Fibroblast of villous mesenchyme (primary cell): ENCODE measurements at places on chromosomes 7 and 10. TPM values are rescaled to one million over a fixed set of nuclear protein-coding genes. Genes with fewer than 3 reads are reported as not detected.

The HOXA3 gene
- 9.3 and 11.7 TPM in 2 replicates for total RNA-seq

The CALCR gene
- under 0.01 TPM in 1 of 2 replicates, not detected in the other for total RNA-seq

The TMEM273 gene
- total RNA-seq: not detected in 2 replicates

The NPY4R2 gene
- not detected in 2 replicates for total RNA-seq

The IFIT1 gene
- total RNA-seq: 32.9 and 70.8 TPM in 2 replicates

The GIMAP2 gene
- under 0.01 and 2.6 TPM in 2 replicates for total RNA-seq

The PAX4 gene
- not detected in 2 replicates for total RNA-seq

The FGL2 gene
- 0.86 and 0.97 TPM in 2 replicates for total RNA-seq

The PDE6C gene
- not detected in 2 replicates for total RNA-seq

The TUBAL3 gene
- not detected in 2 replicates for total RNA-seq

The CPXM2 gene
- 0.32 TPM in 1 of 2 replicates, not detected in the other for total RNA-seq

The PILRB gene
- 10.0 and 11.7 TPM in 2 replicates for total RNA-seq

The PDE1C gene
- 4.7 and 6.8 TPM in 2 replicates for total RNA-seq

The TEX36 gene
- total RNA-seq: not detected in 2 replicates

The EVX1 gene
- total RNA-seq: not detected in 2 replicates

The SLC25A13 gene
- total RNA-seq: 22.5 and 43.2 TPM in 2 replicates

The ATP6V0E2 gene
- total RNA-seq: 11.2 and 13.9 TPM in 2 replicates

The STEAP2 gene
- total RNA-seq: 4.5 and 8.6 TPM in 2 replicates

The C10orf95 gene
- total RNA-seq: not detected in 2 replicates

The ZNF736 gene
- total RNA-seq: 7.4 and 8.6 TPM in 2 replicates

The PMPCB gene
- total RNA-seq: 45.4 and 53.5 TPM in 2 replicates

The ITGB8 gene
- 6.4 and 13.0 TPM in 2 replicates for total RNA-seq

The WEE2 gene
- total RNA-seq: 0.32 TPM in 1 of 2 replicates, not detected in the other

The FAM13C gene
- 0.43 and 2.3 TPM in 2 replicates for total RNA-seq

The GRID2IP gene
- not detected in 2 replicates for total RNA-seq

The GDF2 gene
- total RNA-seq: not detected in 2 replicates

The AS3MT gene
- total RNA-seq: 5.2 and 5.5 TPM in 2 replicates

The CELF2 gene
- 0.97 and 2.2 TPM in 2 replicates for total RNA-seq

The OR2A1 gene
- total RNA-seq: under 0.01 TPM in 2 replicates

The CPEB3 gene
- total RNA-seq: 0.43 and 0.64 TPM in 2 replicates

The HHEX gene
- 0.43 and 1.3 TPM in 2 replicates for total RNA-seq

The EN2 gene
- under 0.01 TPM in 1 of 2 replicates, not detected in the other for total RNA-seq

The ELMO1 gene
- under 0.01 TPM in 1 of 2 replicates, not detected in the other for total RNA-seq

The HABP2 gene
- total RNA-seq: not detected in 2 replicates

The ITPRID1 gene
- total RNA-seq: not detected in 2 replicates

The MSS51 gene
- total RNA-seq: 1.3 TPM in 2 replicates

The MORN4 gene
- 4.2 and 5.6 TPM in 2 replicates for total RNA-seq

The SLC13A1 gene
- not detected in 2 replicates for total RNA-seq

The ANKRD61 gene
- not detected in 2 replicates for total RNA-seq

The SLC26A3 gene
- not detected in 2 replicates for total RNA-seq

The GLI3 gene
- 4.3 and 7.1 TPM in 2 replicates for total RNA-seq

The KLF14 gene
- under 0.01 TPM in 2 replicates for total RNA-seq

The ZNF467 gene
- 1.3 and 1.6 TPM in 2 replicates for total RNA-seq

The NME8 gene
- total RNA-seq: not detected in 2 replicates

The CCDC7 gene
- 9.3 and 20.3 TPM in 2 replicates for total RNA-seq

The FFAR4 gene
- total RNA-seq: not detected in 2 replicates

The TCF7L2 gene
- total RNA-seq: 7.1 and 12.5 TPM in 2 replicates

The RNF133 gene
- 0.32 and 0.86 TPM in 2 replicates for total RNA-seq
